ENCODE measurements at places on chromosomes 6 and 20.

DNA sequence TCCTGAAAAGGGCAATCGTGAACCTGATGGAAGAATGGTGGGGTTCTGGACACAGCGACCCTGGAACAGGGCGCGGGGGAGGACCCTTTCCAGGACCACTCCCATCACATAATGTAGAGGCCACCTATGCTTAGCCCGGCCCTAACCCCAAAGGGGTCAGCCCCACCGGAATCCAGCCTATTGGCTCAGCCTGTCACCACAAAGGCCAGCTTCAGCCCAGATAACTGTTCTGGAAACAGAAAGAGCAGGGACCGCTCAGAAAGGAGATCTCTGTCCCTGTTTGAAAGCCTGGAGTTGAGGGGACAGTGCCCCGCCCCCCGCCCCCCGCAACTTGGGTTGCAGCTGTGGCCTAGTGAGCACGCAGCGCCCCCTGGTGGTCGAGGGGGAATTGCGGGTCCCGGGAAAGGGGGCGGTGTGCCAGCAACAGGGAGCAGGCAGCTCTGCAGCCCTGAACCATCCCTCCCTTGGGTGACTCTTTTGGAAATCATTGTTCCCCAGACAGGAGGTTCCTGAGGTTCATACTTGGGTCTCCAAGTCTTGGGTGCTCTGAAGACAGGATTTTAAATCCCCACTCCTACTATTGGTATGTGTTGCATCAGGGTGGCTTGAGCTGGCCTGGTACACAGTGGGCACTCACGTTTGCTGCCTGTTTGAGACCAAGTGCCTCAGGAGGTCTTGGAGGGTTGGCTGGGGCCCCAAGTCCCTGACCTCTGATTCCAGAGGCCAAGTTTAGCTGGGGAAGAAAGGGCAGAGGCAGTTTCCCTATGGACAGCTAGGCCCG lies 1.5 kb downstream of the SIGLEC1 start:
- DNase-seq: peak; percentile 42

GRCh38 chr6:33860706-33861474 lies 57.1 kb upstream of the MLN start:
- no peak for DNase-seq

- DNase-seq: no peak
These were observed 2.8 kb downstream of the SPO11 start for GRCh38 chr20:57332105-57333089.

DNA sequence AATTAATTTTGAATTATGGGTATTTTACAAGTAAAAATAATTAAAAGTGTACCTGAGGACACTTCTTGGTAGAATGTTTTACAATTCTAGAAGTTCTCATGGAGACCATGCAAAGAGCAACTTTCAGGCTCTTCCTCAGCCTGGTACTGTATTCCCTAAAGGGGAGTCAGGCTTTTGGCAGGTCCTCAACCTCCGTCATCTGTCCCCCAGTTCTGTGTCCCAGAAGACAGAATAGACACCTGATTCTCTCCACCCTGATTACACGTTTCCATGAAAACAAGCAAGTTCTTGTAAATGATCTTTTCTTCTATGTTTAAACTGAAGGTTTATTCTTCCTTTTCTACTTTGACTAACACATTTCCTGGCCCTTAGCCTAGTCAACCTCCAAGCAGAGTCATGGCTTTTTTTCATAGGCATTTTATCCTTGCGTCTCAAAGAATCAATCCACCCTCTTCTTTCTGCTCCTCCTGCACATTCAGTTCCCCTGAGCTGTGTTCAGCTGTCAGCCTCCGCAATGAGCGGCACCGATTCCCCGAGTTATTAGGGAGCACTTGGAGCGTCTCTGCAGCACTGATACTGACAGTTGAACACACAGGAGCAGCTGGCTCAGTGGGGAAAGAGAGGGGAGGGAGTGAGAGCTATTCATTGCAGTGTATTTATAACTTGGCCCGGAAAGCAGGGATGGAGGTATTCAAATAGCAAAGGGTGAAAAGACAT lies 1082.4 kb upstream of the MAP3K7 start:
- DNase-seq: no peak

DNA sequence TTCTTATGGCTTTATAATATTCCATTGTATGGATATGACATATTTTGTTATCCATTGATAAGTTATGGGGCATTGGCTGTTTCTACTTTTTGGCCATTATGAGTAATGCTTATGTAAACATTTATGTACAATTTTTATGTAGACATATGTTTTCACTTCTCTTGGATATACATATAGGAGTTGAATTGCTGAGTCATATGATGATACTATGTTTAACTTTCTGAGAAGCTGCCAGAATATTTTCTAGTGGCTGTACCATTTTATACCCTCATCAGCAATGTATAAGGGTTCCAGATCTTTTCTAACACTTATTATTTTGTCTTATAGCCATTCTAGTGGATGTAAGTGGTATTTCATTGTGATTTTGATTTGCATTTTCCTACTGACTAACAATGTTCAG lies 23.1 kb downstream of the OTOR start:
- DNase-seq: no peak

GRCh38 chr6:22108199-22108598 lies 188.6 kb downstream of the PRL start:
- DNase-seq: no peak

DNA sequence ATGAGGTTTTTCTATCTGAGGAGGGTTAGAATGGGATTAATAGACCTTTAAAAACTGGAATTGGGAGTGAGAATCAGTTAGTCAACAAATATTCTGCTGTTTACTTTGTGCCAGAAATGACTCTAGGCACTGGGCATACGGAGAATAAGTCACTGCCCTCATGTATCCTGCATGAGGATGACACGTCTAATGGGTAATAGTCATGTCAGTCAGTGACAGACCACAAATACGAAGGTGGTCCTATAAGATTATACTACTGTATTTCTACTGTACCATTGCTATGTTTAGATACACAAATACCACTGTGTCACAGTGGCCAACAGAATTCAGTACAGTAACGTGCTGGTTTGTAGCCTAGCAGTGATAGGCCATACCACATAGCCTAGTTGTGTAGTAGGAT lies 30.7 kb downstream of the ZFAND3 start:
- no peak for DNase-seq

DNA sequence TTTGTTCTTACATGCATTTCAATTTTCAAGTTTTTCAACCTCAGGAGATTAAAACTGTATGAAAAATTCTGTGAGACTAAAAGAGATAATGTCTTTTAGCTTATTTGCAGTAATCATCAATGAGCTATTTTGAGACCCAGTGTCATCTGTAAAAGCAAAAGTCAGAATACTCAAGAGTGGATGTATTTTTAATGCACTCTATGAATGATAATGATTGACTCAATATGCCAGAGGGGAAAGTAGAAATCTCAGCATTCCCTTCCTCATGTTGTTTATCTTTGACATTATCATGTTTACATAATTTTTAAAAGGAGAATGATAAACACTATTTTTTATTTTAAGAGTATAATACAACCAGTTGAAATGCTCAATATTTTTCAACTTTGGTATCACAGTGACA lies 162.1 kb downstream of the MMUT start:
- no peak for DNase-seq

GRCh38 chr20:1631309-1632151 lies 11.7 kb upstream of the SIRPB1 start:
- no peak for DNase-seq

DNA sequence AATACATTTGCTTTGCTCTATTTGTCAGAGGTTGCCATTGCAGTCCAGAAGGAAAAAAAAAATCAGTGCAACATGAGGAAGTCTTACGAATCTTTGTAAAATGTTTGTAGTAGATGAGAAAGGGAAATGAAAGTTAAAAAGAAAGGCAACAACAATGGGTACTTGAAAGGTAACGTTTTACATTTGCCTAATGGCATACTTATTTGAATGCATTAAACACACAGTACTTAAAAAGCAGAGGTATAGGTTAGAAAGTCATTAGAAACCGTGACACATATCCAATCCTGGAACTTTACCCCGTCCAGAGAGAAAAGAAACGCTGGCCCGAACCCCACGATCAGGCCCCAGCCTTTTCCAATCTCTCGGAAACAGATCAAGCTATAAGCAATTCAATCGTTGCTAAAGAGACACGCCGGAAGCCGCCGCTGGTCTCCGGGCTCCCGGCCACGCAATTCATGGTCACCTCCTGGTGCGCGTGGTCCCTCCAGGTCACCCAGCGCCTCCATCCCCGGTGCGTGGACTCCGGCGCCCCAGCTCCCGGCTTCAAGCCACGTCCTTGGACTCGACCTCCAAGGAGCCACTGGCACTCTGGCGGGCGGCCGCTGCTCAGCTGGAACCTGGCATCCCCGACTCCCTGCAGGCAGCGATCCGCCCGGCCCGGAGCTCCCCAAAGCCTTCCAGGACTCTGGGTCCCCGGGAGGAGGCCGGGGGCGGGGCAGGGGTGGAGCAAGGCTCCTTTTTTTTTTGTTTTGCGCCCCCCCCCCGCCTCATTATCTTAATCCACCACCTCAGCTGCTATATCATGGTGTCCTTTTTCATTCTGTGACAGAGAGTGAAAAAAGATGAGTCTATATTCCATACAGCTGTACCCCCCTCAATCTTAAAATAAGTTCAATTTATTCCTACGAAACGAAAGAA lies at the start of gene SLC18B1:
Gene SLC18B1 (minus strand): TSS at position 687 of the 918 bp plus-strand sequence. CDS start 181 bp downstream, at position 506.
- no peak for DNase-seq

Measured in stimulated activated CD8-positive, alpha-beta memory T cell treated with anti-CD3 and anti-CD28 coated beads, Interleukin-15, amount 100 ng/mL, for 4 hours (primary cell).